Kidney (tissue), 22 donors: ENCODE measurements at places on chromosomes 13 and 19.

DNA sequence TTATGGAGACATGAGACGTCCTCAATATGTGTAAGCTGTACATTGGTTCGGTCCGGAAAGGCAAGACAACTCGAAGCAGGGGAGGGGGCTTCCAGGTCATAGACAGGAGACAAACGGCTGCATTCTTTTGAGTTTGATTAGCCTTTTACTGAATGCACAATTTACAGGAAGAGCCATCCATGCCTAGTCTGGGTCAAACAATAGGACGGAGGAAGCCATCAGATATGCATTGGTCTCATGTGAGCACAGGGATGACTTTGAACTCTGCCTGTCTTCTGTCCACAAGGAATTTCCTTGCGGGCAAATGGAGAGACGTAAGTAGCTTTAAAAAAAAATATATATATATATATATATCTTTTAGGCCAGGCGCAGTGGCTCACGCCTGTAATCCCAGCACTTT, 1.9 kb upstream of the CCNP start:
- no peak for DNase-seq

DNA sequence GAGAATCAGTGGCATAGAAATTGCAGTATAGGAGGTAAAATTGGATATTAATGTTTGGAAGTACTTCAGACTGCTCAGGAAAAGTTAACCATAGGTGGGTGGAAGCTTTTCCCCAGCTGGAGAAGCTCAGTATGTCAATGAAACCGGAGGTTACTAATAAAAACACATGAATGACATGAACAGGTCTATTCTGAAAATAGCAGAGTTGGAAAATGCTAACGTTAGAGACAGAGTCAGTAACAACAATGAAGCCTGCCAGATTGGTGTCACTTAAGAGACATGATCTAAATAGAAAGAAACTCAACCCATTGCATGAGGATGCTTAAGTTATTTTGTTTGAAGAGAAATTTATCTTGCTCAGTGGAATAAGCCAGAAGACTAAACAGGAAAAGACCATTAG, 364.5 kb downstream of the DNAJC15 start:
- DNase-seq, result no peak

GRCh38 chr19:18346091-18346490, 5.7 kb downstream of the PGPEP1 start:
- DNase-seq, result no peak

- DNase-seq, result no peak
These were observed 36.0 kb upstream of the SLC7A10 start for GRCh38 chr19:33261511-33262189.

DNA sequence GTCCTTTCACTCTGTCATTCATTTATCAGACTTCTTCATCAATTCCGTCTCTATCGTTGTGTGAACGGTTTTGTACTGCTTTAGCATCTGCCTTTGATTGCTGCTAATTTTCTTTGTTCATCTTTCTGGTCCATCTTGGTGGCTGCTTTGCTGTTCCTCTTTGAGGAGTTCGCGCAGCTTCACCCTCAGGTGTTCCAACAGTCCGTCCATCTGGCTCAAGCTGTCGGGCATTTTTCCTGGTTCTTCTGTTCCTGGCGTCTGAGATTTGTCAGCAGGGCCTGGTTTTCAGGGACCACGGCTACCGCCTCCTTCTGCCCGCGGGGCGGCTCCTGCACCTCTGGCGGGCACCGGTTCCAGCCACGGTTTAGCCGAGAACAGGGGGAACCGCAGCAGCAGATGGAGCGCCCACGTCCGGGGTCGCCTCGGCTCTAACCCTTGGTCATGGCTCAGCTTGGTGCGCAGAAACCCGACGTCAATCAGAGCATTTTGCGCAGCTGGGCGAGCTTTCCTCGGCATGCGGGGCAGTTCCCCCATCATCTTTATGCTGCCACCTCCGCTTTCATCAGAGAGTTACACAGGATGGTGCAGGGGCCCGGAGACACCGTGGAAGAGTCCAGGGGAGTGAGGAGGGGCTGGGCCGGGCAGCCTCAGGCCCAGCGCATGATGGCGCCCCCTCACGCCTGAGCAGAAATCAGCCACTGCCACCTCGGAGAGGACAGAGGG, 89.5 kb downstream of the ZNF100 start:
- DNase-seq, result no peak

- no peak for DNase-seq
These were observed 2.8 kb downstream of the UBA2 start for GRCh38 chr19:34430738-34431625.

DNA sequence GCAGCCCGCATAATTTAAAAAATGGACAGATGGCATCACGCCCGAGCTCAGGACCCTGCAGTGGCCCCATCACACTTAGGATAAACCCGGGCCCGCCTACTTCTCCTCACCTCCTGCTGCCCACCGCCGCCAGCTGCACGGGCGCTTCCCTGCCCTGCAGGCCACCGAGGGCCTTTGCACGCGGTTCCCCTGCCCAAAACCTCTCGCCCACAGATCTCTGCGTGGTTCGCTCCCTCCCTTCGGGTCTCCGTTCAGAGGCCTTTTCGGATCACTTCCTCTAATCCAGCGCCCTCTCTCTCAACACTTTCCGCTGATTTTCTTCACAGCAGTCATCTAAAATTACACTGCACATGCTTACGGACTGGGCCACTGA, 1.8 kb downstream of the SHISA7 start:
- no peak for DNase-seq

- DNase-seq, result no peak
These were observed 110.3 kb downstream of the NHLRC3 start for GRCh38 chr13:39148513-39148961.

- no peak for DNase-seq
These were observed 18.6 kb upstream of the CCNE1 start for GRCh38 chr19:29793116-29793727.

- no peak for DNase-seq
These were observed 93.8 kb downstream of the CRYL1 start for GRCh38 chr13:20431687-20432384.

GRCh38 chr13:50340146-50340545, 324.9 kb downstream of the KCNRG start:
- no peak for DNase-seq

GRCh38 chr13:76846363-76846762, 39.8 kb downstream of the KCTD12 start:
- no peak for DNase-seq

- DNase-seq, result peak; percentile 36
These were observed 52.7 kb downstream of the TSC22D1 start for GRCh38 chr13:44523146-44524015.

DNA sequence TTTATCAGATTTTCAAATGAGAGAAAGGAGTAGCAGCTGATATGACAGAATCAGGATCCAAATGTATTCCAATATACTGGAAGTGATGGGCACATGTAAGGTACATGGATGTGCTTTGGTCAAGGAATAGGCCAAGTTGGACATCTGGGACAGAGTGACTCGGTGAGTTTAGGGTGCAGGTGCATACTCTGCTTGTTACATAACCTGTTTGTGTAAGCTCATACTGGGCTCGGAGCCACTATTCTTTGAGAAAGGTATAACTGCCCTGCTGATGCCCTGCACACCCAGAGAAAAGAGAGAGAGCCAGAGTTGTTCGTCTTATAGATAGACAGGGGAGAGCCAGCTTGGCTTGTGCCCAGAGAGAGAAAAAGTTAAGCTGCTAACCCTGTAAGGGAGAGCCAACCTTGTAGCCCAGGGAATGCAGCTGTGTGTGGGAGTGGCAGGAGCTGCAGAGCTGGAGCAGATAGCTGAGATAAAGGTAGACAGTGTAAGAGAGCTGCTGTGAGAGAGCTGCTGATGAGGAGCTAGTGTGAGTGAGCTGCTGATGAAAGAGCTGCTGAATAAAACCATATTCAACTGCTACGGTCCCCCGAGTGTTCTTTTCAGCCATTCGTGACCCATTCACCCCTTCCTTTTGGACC, 40.7 kb upstream of the N4BP2L1 start:
- DNase-seq, result peak; percentile 8

DNA sequence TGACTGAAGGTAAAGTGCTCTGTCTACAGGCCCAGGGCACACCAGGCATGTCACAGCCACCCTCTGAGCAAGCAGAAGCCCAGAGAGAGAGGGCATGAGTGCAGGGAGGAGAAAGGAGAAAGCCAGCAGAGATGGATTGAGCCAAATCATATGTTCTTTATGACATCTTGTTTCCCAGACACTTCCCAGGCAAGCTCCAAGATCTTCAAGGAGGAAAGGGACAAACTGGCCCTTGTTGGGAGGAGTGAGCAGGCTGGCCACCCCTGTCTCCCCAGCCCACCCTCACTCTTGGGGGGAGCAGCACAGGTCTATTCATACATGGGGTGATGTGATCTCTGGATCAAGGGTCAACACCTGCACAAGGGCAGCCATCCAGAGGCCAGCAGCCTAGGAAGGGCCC, 298.8 kb downstream of the UQCRFS1 start:
- DNase-seq, result no peak

DNA sequence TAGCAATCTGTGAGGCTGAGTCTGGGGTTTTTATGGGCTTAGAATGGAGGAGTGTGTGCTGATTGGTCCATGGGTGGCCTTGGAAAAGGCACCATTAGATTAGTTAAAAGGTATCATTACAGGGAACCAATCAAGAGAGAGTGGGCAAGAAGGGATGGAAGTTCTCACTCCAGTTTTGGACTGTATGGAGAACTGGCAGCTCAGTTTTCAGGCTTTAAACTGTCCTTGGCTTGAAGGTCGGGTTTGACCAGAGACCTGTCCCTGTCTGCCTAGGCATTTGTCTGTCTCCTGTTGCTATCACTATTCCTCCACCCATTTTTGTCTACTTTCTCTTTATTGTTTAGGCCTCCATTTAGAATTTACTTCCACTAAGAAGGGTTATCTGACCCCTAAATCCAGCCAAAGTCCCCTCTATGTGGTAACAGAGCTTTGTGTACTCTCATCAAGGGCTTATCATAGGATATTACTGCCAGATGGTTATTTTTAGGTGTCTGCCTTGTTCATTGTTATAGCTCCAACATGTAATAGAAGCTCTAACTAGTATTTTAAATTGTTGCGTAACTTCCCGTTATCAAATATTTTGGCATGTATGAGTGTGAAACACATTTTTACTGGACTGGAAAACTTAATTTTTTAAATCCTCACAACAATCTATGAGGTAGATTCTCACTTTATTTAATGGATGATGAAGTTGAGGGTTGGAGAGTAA, 133.3 kb upstream of the SLC10A2 start:
- DNase-seq, result no peak

DNA sequence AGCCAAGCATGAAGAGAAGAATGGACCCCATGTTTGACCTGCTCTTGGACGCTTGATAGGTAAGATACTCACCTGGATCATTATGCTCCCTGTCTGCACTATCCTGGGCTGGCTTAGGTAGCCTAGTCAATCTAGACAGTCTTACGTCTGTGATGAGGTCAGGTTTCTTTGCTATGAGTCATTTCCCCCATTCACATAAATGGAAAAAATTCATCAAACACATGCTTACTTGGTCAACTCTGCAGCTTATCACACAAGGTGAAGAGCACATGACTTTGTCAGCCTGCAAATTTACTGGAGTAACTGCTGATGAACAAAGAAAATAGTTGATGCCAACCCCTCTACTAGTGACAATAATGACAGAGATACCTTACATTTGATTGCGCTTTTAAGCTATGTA, 170.0 kb downstream of the NUFIP1 start:
- DNase-seq, result no peak

DNA sequence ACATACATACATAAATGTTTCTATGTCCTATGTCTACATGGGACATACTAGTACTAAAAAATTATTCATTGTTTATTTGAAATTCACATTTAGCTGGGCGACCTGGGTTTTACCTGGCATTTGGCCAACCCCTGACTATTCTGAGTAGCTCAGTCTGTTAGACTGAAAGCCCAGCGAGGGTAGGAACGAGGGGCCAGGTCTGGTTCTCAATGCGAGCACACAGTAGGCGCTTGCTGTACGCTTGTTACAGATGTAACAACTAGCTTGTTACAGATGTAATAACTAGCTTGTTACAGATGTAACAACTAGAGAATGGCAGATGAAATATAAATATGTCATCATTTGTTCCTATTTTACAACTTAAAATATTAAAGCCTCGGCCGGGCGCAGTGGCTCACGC, 920 bp upstream of the ANO8 start:
- DNase-seq, result no peak

- DNase-seq, result peak; percentile 95
These were observed 3.6 kb downstream of the PRMT1 start for GRCh38 chr19:49680421-49681351.

DNA sequence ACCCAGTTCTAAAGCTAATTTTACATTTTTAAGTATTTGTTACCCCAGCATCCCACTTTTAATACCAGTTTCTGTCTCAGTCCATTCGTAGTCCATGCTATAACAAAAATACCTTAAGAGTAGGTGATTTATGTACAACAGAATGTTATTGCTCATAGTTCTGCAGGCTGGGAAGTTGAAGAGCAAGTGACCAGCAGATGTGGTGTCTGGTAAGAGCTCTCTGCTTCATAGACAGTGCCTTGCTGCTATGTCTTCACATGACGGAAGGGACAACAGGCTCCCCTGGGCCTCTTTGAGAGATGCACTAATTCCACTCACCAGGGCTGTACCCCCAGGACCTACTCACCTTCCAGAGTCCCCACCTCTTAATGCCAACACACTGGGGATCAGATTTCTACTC, 96.6 kb downstream of the COL4A2 start:
- DNase-seq, result no peak

GRCh38 chr13:94712287-94712811, at the start of gene SOX21:
SOX21 (minus strand) TSS chr13:94712545; CDS start chr13:94712049, 496 bp downstream.
- DNase-seq, result peak; percentile 61
